ENCODE measurements at places on chromosomes 2 and 18. TPM values are rescaled to one million over a fixed set of nuclear protein-coding genes. Genes with fewer than 3 reads are reported as not detected.

ALKAL2 gene
- total RNA-seq = not detected

CCDC74B gene
- total RNA-seq = 0.66 TPM

CCDC178 gene
- total RNA-seq = not detected

HEATR5B gene
- 43.7 TPM for total RNA-seq

GPR17 gene
- not detected for total RNA-seq

RAX gene
- total RNA-seq = not detected

RAB27B gene
- 0.27 TPM for total RNA-seq

NUP35 gene
- total RNA-seq = 32.9 TPM

KCNJ3 gene
- not detected for total RNA-seq

MC2R gene
- total RNA-seq = not detected

RFX8 gene
- 2.0 TPM for total RNA-seq

CRYGD gene
- not detected for total RNA-seq

TSGA10 gene
- 2.7 TPM for total RNA-seq

CD8B gene
- not detected for total RNA-seq

SERPINB2 gene
- total RNA-seq = 28.1 TPM

FMNL2 gene
- total RNA-seq = 53.6 TPM

TFPI gene
- 498 TPM for total RNA-seq

TUBB8B gene
- total RNA-seq = not detected

MC4R gene
- not detected for total RNA-seq

CLHC1 gene
- 9.7 TPM for total RNA-seq

C2orf66 gene
- 0.40 TPM for total RNA-seq

CCDC150 gene
- 26.3 TPM for total RNA-seq

FIGN gene
- total RNA-seq = 6.5 TPM

SLC4A5 gene
- 0.80 TPM for total RNA-seq

PKDCC gene
- total RNA-seq = 1.1 TPM

HAAO gene
- not detected for total RNA-seq

ITGA4 gene
- total RNA-seq = 3.7 TPM

SPP2 gene
- not detected for total RNA-seq

OST4 gene
- total RNA-seq = 195 TPM

SCG2 gene
- not detected for total RNA-seq

CCL20 gene
- not detected for total RNA-seq

ASXL3 gene
- total RNA-seq = 0.14 TPM

IL36G gene
- not detected for total RNA-seq

CBLN2 gene
- total RNA-seq = 0.27 TPM

POMC gene
- 0.29 TPM for total RNA-seq

SMPD4 gene
- total RNA-seq = 29.5 TPM

GALNT14 gene
- 2.4 TPM for total RNA-seq

WIPF1 gene
- 21.1 TPM for total RNA-seq

EFHD1 gene
- total RNA-seq = not detected

SPATA3 gene
- total RNA-seq = not detected

KIAA1328 gene
- 11.7 TPM for total RNA-seq

CFAP53 gene
- 0.07 TPM for total RNA-seq

STK11IP gene
- 9.0 TPM for total RNA-seq

DES gene
- not detected for total RNA-seq

PDCL3 gene
- total RNA-seq = 20.7 TPM

MYO5B gene
- 0.27 TPM for total RNA-seq

SP9 gene
- total RNA-seq = not detected

WNT10A gene
- 0.07 TPM for total RNA-seq

SALL3 gene
- not detected for total RNA-seq

KLHL41 gene
- 0.29 TPM for total RNA-seq

SLC5A7 gene
- not detected for total RNA-seq

STEAP3 gene
- total RNA-seq = 27.9 TPM

PAX8 gene
- 0.13 TPM for total RNA-seq

CYRIA gene
- total RNA-seq = 47.6 TPM
